ENCODE measurements at places on chromosomes 2 and 18.

DNA sequence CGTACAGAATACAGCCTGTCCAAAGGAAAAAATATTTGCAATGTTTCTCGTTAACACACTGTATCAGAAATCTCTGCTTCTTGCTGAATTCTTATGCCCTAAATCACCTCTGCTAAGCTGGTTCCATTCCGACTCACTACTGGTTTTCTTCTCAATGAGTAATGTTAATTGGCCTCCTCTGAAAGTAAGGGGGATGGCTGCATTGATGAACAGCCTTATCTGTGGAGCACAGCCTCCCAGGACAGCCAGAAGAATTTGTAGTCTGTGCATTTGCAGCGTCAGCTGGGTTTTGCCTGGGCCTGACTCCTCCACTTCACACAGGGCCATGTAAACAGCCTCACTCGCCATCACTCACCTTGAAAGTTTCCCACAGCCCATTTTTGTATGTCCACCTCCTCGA is 127.7 kb downstream of the RNF152 start:
- no peak for DNase-seq

- no peak for DNase-seq
Measured at GRCh38 chr18:1559563-1559962, 654.9 kb downstream of the ADCYAP1 start.

- peak; percentile 39 for DNase-seq
Measured at GRCh38 chr2:240851078-240851991, 17.3 kb upstream of the AGXT start.

- no peak for DNase-seq
Measured at GRCh38 chr2:223554923-223555322, 47.2 kb downstream of the SCG2 start.

GRCh38 chr2:170420961-170421687 is 243.2 kb downstream of the MYO3B start:
- DNase-seq, result no peak

DNA sequence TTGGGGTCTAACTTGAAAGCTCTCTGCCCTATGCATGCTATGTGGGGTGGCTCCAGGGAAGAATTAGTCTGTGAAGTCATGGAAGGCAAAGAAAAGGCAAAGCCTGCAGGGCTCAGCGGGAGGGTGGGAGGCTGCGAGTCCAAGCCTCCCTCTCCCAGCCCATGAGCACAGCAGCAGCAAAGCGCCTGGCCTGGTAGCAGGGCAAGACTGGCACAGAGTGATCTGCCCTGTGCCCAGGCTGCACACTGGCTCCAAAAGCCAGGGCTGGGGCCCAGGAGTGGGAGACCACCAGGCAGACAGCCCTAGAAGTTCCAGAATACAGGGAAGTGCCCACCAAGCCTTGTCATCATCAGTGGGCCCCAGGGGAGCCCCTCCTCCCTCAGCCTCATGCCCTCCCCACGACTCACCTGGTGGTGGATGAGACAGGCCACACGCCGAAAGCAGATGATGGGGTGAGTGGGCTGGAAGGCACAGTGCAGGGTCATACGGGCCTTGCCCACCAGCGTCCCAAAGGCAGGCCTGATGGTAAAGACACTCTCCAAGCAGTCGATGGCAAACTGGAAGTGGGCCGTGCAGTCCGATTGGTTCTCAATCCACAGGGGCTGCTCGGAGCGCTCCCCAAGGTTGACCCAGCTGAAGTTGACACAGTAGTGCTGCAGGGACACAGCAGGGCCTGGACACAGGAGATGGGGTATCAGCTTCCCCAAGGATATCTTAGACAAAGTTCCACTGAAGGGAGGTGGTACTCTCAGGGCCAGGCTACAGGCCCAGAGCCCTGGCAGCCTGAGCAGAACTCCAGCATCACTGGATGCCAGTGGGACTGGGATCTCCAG is 12.1 kb downstream of the CFAP65 start:
- DNase-seq, result no peak

DNA sequence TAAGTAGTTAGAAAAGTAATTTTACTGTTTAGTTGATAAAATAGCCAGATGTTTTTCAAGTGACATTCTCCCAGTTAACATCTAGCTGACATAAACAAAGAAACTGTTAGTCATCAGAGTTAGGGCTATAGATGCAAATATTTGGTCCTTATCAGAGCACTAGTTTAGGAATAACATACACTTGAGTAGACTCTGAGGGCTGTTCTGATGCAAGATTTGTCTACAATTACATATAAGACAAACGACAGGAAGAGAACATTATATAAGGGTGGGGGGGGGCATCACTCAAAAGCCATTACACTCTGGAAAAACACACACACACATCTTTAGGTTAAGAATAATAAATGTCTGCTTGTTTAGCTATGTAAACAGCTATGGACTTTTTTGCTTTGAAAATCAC is 554.4 kb upstream of the LRRTM1 start:
- DNase-seq, result no peak

GRCh38 chr18:75777630-75778029 is 350.1 kb upstream of the SMIM21 start:
- no peak for DNase-seq

- DNase-seq, result no peak
Measured at GRCh38 chr2:43605079-43605655, 9.3 kb upstream of the THADA start.

GRCh38 chr2:160913323-160913722 is 246.9 kb upstream of the TANK start:
- DNase-seq, result no peak

DNA sequence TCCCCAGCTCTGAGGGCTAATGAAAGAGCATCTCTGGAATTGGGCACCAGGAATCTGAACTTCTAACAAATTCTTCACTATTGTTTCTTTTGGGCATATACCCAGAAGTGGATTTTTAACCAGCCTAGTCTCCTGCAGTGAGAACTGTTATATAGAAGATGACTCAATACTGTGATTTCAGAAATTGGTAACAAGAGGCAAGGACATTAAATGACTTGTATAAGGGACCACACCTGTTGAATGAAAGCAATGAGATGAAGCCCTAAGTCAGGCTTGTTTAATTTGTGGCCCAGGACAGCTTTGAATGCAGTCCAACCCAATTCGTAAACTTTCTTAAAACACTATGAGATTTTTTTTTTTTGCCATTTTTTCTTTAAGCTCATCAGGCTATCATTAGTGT is 57.9 kb downstream of the EPC2 start:
- no peak for DNase-seq

DNA sequence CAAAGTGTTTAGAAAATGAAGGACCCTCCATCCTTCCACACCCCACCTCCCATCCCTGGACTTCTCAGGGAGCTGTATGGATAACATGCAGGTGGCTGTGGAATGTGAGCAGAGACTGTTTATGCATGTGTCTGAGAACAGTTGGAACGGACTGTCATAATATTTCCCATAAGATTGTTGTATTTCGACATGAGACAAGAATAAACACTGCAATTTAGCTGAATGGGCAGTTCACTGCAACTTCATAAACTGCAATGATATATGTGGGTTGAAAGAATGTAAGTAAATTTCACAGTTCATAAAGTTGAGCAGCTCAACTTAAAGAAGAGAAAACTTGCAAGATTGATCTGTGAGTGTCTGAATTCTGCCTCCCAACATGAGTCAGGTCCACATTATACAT is 74.6 kb downstream of the MEP1B start:
- no peak for DNase-seq

- no peak for DNase-seq
Measured at GRCh38 chr2:228283491-228284171, 102.1 kb upstream of the SPHKAP start.

DNA sequence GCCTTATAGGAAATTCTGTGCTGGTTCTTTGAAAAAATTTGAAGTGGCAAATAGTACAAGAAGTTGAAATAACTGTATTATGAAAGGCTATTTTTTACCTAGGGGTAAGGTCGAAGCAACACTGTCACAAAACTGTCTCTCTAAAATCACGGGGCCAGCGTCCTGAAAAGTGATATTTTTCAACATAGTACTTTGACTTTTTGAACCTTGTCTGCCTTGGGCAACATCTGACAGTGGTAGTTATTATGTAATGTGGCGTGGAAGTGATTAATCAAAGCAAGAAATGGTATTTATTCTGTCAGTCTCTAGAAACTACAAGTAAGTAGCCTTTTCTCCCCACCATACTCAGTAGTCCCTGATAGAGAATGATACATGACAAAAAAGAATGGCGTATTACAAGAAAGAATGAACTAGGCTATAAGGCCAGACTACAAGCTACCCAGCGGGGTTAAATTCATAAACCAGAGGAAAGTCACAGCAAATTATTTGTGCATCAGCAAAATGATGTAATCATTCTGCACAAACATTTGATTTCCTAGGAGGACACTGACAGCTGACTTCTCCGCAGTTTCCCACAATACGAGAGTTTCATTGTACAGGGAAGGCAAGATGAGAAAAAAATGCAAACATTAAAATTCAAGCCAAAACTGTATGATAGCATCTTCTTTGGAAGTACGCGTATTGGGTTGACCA is 9.8 kb downstream of the GEN1 start:
- no peak for DNase-seq

GRCh38 chr2:18814387-18814786 is 225.0 kb upstream of the NT5C1B start:
- DNase-seq, result no peak

All from GM12864 (cell line).